Mesothelial cell of epicardium (in vitro differentiated cells): ENCODE measurements at places on chromosomes 6 and 20. TPM values are rescaled to one million over a fixed set of nuclear protein-coding genes. Genes with fewer than 3 reads are reported as not detected.
A peak's percentile ranks its signal among the peaks of the same experiment; 100 is the strongest.

Gene DXO
- total RNA-seq = 25.2 to 28.1 TPM (median 26.1 TPM) in 3 replicates

Gene PSORS1C2
- not detected in 3 replicates for total RNA-seq

DNA sequence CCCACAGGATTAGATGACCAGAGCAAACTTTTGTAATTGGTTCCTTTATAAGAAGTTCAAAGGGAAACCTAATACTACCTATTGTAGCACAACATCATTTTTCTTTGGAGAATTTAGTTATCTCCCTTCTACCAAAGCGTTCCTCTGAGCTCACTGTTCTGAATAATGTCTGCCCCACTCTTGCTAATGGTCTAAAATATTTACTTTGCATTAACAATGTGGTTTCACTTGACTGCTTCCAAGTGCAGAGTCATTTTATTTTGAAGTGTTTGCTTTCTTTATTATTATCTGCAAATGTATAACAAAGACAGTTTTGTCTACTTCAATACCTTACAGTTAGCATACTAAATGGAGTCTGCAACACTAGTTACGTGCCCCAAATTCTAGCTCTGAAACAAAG is 15.0 kb downstream of the TRAPPC3L start:
- H3K27ac ChIP-seq = peak overlapping the region; percentile 88
- H3K27me3 ChIP-seq = no peaks in the 10 kb centered on the region
- no peak overlapping the region for H3K4me3 ChIP-seq
- no peak for DNase-seq

GRCh38 chr6:56764081-56764566 is 121.4 kb upstream of the DST start:
- no peak for DNase-seq
- no peaks in the 10 kb centered on the region for H3K36me3 ChIP-seq
- no peak overlapping the region for H3K27ac ChIP-seq
- H3K27me3 ChIP-seq = no peaks in the 10 kb centered on the region
- peaks cover 28% of the 10 kb centered on the region for H3K4me1 ChIP-seq

DNA sequence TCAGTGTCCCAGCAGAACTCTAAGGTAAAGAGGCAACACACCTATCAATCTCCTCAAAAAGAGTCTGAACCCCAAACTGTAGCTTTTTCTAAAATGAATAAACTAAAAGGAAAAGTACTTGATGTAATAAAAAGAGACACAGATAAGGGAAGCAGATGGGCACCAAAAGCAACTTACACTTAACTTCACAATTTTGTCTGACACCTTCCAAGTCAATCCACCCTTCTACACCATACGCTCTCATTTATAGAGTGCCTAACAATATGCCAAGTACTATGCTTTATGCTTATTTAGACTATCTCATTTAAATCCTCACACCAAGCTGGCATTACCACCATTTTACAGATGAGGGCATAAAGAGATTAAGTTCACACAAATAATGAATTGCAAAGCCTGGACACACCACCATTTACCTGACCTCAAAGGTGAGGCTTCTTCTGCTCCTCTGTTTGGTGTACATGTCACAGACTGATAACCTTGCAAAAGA is 90.6 kb upstream of the DST start:
- peaks cover 2% of the 10 kb centered on the region for H3K36me3 ChIP-seq
- peaks cover 33% of the 10 kb centered on the region for H3K4me1 ChIP-seq
- DNase-seq = no peak
- no peak overlapping the region for H3K4me3 ChIP-seq
- H3K27ac ChIP-seq = peak overlapping the region; percentile 52

Gene CALHM5
- 1.4 to 1.7 TPM (median 1.6 TPM) in 3 replicates for total RNA-seq

Gene MCCD1
- not detected in 3 replicates for total RNA-seq

DNA sequence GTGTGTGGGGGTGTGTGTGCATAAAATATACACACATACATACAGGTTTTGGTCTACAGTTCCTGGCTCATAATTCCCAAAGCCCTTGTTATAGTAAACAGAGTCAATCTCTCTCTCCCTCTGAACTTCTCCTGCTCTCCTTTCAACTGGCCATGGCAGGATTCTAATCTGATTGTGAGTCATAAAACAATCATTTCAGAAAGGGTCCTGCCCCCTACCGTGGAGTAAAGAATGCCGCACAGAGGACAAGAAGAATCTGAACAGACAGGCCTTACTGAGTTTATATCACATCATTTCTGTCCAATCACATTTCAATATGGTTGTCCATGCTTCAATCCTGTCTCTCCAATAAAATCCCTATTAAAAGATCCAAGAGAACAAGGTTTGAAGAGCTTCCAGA is 416.9 kb downstream of the FRK start:
- H3K27me3 ChIP-seq = peaks cover 6% of the 10 kb centered on the region
- H3K4me3 ChIP-seq = no peak overlapping the region
- H3K4me1 ChIP-seq = no peaks in the 10 kb centered on the region
- no peaks in the 10 kb centered on the region for H3K36me3 ChIP-seq
- no peak for DNase-seq

- H3K27me3 ChIP-seq = no peaks in the 10 kb centered on the region
- no peak overlapping the region for H3K27ac ChIP-seq
- DNase-seq = no peak
- no peak overlapping the region for H3K4me3 ChIP-seq
Measured at GRCh38 chr6:170403451-170403850, 96.9 kb downstream of the FAM120B start.

GRCh38 chr6:14172562-14172961 is 55.0 kb downstream of the CD83 start:
- H3K27ac ChIP-seq = no peak overlapping the region
- H3K4me1 ChIP-seq = no peaks in the 10 kb centered on the region
- no peak overlapping the region for H3K4me3 ChIP-seq
- peaks cover 4% of the 10 kb centered on the region for H3K36me3 ChIP-seq
- no peak for DNase-seq

Gene MUC22
- not detected in 3 replicates for total RNA-seq

GRCh38 chr6:54681987-54682386 is 164.6 kb upstream of the FAM83B start:
- no peak overlapping the region for H3K27ac ChIP-seq
- no peak overlapping the region for H3K4me3 ChIP-seq
- H3K4me1 ChIP-seq = no peaks in the 10 kb centered on the region
- no peaks in the 10 kb centered on the region for H3K36me3 ChIP-seq
- no peaks in the 10 kb centered on the region for H3K27me3 ChIP-seq

DNA sequence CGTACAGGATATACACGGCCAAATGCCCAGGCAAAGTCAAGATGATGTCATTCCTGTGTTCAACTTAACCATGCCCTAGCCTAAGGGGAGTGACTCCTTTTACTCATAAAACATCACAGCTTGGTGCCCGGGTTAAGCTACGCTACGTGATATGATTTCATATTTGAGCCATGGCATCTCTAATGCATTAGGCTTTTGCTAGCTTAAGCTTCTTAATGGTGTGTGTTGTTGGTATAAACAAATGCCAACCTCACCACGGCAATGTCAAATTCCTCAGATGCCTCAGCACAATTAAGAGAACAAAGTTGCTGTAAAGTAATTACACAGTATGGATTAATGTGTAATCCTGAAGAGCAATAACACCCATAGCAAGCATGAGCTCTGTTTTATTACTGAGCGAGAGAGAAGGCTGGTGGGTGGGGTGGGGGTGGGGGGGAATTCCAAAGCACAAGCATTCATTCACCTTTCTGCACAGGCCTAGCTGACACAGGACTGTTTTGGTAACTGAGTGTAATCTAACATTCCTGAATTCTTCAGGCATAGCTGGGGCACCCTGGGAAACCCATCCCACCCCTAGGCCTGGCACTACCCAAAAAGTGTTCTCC is 44.7 kb upstream of the CNKSR3 start:
- H3K27ac ChIP-seq = peak overlapping the region; percentile 81
- H3K4me1 ChIP-seq = peaks cover 23% of the 10 kb centered on the region
- no peaks in the 10 kb centered on the region for H3K36me3 ChIP-seq
